Dermis lymphatic vessel endothelial cell (primary cell): ENCODE measurements at places on chromosomes 7 and 10. TPM values are rescaled to one million over a fixed set of nuclear protein-coding genes. Genes with fewer than 3 reads are reported as not detected.

LIPF gene
- total RNA-seq: not detected in 2 replicates

AHR gene
- 112 and 165 TPM in 2 replicates for total RNA-seq

LIPN gene
- total RNA-seq: not detected in 2 replicates

ABCB4 gene
- under 0.01 TPM in 1 of 2 replicates, not detected in the other for total RNA-seq

CDC14C gene
- total RNA-seq: under 0.01 TPM in 1 of 2 replicates, not detected in the other

MALRD1 gene
- not detected in 2 replicates for total RNA-seq
